Glomerular endothelial cell (primary cell): ENCODE measurements at places on chromosomes 2 and 18. TPM values are rescaled to one million over a fixed set of nuclear protein-coding genes. Genes with fewer than 3 reads are reported as not detected.

GRCh38 chr2:233977296-233977837 is 60.2 kb downstream of the TRPM8 start:
- no peak for DNase-seq

DNA sequence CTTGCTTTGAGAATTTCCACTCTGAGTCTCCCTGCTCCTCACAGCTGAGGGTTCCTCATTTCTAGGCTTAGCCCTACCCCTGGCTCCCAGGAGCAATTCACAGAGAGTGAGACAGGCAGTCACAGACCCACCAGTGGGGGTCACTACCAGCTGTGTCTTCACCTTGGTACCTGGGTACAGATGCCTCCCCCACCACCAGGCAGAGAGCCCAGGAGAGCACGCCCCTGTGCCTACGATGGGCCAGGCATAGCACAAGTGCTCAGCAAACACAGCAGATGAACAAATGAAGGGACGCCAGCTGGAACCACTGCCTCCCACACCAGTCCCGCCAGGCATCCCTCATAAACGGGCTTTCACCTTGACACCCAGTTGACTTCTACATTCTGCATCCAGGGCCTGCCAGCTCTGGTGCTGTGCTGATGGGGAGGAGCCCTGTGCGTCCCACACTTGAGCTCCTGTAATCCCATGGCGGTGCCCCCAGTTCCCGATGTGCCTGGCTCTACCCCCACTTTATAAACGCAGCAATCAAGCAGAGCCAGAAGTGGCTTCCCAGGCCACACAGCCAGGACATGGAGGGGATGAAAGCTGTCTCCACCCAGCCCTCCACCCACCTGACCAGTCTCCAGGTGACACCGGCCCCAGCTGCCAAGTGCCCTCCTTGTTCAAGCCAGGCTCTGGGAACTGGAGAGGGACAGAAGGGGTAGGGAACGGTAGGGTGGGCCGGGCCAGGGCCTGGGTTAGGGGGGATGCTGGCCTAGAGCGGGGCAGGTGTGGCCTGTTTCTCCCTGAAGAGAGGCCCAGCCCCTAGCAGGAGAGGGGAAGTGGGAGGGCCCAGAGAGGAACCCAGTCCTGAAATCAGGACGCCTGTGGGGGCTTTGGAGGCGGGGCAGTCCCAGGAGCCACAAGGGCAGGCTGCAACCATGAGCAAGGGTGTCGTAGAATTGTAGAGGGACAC is 42.5 kb downstream of the SCTR start:
- no peak for DNase-seq

GRCh38 chr2:73981081-73982001 is 3.4 kb upstream of the TET3 start:
- no peak for DNase-seq

DNA sequence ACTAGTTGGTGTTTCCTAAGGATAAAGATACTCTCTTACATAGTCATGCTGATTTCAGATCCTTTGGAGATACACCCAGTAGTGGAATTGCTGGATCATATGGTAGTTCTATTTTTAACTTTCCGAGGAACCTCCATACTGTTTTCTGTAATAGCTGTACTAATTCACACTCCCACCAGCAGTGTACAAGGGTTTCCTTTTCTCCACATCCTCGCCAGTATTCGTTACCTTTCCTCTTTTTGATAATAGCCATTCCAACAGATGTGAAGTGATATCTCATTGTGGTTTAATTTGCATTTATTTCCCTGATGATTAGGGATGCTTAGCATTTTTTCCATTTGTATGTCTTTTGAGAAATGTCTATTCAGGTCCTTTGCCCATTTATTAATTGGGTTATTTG is 34.0 kb downstream of the ACTR2 start:
- DNase-seq = no peak

GRCh38 chr2:219273937-219274336 is 5.2 kb upstream of the DNAJB2 start:
- no peak for DNase-seq

DNA sequence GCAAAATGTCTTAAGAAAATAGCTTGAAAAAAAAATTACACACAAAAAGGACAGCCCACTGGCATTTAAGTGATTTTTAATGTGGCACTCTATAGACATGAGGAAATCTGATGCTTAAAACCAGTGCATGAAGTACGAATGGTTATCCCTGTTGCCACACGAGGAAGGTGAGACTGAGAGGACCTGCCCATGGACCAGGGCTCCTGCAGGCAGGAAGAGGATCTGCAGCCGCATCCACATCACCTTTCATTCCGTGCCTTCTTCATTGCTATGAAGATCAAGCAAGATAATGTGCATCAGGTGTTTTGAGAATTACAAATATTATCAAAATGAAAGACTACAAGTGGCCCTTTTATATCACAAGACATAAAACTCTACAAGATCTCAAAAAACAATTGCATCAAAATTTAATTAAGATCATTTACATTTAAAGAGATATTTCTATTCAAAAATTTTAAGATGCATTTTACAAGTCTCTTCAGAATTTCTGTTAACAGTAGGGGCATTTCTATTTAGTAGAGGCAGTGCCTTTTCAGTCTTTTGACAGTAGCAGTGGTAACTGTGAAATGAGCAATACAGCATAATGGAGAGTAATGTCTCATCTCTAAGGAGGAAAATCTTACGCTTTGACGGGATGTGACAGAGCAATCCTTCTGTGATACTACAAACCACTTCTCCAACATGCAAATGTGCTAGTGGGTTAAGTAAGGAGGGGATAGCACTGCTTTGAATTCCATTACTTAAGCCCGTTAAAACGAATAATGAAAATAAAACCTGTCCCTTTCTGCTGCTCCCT is 83.4 kb downstream of the SLC5A7 start:
- no peak for DNase-seq

Gene MTLN
- total RNA-seq = 39.0 and 66.7 TPM in 2 replicates

DNA sequence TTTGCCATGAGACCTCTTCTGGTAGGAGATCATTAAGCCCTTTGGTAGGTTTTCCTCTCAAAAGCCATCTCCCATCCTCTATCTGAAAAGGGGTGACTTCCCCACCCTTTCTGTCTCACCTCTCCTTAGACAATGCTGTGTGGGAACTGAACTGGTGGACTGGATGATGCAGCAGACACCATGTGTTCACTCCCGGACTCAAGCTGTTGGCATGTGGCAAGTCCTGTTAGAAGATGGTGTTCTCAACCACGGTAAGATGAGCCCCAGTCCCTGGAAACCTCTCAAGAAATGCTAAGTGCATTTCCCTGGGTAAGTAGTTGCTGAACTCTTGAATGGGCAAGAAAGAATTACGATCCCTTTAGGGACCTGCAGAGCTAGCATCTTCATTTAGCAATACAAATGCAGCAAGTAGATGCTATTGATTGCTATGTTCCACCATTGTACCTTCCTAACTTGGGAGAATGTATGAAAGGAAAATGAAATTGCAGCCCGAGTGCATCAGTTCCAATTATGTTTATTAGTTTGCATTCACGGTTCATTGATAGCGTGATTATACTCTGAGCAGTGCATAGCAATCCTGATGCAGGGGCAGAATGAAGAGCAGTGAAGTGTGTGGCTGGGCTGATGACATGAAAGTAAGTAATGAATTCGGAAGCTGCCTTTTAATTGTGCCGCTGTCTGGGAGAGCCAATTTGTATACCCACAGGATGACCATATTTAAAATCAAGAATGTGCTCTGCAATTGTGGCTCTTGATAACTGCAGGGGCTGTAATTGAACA is 110.0 kb upstream of the MAP3K20 start:
- no peak for DNase-seq

- no peak for DNase-seq
Observed at GRCh38 chr2:187934692-187935091, 357.0 kb upstream of the GULP1 start.

DNA sequence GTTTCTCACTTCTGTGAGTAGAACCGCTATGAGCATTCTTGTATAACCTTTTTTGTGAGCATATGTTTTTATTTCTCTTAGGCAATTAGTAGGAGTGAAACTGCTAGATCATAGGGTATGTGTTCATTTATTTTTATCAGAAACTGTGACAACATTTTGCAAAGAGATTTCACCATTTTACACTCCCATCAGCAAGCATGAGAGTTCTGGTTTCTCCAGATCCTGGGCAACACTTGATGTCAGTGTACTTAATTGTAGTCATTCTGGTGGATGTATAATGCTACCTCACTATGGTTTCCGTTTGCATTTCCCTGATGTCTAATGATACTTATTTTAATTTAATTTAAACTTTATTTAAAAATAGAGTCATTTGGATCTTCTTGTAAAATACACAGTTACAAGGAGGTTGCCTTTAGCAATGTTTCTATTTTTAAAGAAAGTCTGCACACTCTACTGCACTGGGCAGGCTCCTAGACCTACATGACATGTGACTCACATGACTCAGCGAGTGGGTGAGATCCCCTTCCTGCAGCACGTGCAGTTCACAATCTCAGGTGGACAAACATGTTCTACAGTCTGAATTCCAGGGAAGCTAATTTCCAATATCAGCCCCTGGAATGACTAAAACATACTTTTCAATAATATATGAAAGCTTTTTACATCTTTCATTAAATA is 127.0 kb upstream of the BCL2L11 start:
- no peak for DNase-seq

- no peak for DNase-seq
Observed at GRCh38 chr2:40200366-40200915, 251.4 kb downstream of the SLC8A1 start.

Gene SLC9A2
- total RNA-seq = 0.06 TPM in 1 of 2 replicates, not detected in the other

Gene CMPK2
- total RNA-seq = 6.2 and 36.6 TPM in 2 replicates

- no peak for DNase-seq
Observed at GRCh38 chr2:17578466-17578928, 38.0 kb downstream of the VSNL1 start.

Gene GNLY
- total RNA-seq = not detected in 2 replicates

Gene UBXN4
- 50.3 and 72.0 TPM in 2 replicates for total RNA-seq

- DNase-seq = no peak
Observed at GRCh38 chr18:67608615-67609273, 92.2 kb upstream of the DSEL start.

GRCh38 chr18:49151482-49151881 is 200.7 kb upstream of the SMAD7 start:
- DNase-seq = no peak

GRCh38 chr18:62179213-62179612 is 7.6 kb downstream of the PIGN start:
- DNase-seq = no peak
